ENCODE measurements at places on chromosomes 4 and X.

GRCh38 chr4:27057053-27057452 is 196.4 kb downstream of the STIM2 start:
- no peak for DNase-seq

- DNase-seq: no peak
These were observed 1303.0 kb upstream of the AGA start for GRCh38 chr4:178745203-178745602.

DNA sequence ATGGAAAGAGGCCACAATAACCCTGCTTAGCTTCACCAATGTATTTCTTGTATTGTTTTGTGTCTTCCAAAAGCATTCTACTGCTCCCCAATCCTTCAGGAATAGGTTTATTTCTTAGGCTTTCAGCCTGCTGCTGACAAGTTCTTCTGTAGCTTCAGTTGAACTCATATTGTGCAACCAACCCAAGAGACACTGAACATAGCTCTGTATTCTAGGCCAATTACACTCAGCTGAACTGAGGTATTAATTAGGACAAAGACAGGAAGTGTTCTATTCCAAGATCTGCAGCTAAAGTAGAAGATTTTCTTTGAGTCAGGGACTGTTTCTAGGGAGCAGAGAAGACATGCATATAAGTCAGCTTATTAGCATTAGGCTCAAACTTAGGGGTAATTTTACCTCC is 151.8 kb downstream of the LHFPL1 start:
- DNase-seq: no peak

DNA sequence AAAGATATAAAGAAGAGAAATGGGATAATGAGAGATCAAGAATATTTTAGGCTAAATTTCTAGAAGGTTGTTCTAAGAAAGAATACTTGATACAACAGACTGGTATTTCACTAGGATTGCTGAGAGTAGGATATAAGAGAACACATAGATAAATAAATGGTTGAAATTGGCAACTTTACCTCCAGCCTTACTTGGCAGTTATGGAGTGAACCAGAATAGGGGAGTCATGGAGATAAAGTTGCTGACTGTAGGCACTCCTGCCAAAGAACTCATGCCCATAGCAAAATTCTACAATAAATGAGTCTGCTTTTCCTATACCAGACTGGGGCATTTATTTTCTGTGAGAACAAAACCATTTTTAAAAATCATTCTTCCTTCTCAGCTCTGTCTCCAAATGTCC is 26.4 kb upstream of the MMRN1 start:
- no peak for DNase-seq

DNA sequence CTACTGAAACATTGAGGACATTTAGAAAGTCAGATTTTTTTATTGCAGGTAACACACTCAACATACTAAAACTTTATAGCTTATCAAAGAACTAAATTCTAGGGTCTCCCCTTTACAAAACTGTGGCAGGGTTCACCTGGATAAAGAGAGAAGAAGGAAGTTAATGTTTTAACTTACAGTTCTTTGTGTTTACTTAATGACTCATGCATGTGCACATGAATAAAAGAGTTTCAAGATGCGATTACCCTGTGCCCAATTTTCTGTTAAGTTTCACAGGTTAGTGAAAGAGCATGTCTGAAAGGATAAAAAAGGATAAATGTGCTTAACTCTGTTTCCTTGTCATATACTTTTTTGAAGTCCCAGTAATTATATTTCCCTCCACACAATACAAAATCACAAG is 16.8 kb downstream of the DCAF8L1 start:
- no peak for DNase-seq

DNA sequence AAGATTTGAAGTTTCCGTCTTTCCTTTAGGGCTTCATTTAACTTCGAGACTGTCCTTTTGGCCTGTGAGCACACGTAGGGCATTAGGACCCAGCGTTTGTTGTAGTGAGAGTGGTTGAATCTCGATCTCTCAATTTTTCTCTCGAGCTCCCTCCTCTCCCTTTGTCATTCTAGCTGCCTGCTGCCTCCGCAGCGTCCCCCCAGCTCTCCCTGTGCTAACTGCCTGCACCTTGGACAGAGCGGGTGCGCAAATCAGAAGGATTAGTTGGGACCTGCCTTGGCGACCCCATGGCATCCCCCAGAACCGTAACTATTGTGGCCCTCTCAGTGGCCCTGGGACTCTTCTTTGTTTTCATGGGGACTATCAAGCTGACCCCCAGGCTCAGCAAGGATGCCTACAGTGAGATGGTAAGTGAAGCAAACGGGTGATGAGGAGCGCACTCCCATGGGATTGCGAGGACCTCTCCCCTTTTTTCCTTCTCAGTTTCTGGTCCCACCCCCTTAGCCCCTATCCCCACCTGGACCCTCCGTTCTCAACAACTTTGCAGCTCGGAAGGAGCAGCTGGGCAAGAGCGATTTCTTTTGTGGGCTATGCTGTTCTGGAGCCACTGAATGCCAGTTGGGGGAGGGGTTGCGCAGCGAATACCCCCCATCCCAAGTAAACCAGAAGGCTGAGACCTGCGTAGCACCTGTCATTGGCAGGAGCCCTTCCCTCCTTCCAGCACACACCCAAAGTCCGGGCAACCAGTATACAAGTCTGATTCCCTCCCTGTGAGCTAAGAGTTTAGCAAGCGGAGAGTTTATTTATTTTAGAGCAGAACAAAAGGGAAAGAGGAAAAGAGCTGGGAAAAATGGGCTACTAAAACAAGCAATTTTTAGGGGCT is at the start of gene TMEM35A:
TMEM35A (plus strand) TSS at position 164 of the 883 bp plus-strand sequence; CDS start at position 288, 124 bp downstream.
- no peak for DNase-seq

DNA sequence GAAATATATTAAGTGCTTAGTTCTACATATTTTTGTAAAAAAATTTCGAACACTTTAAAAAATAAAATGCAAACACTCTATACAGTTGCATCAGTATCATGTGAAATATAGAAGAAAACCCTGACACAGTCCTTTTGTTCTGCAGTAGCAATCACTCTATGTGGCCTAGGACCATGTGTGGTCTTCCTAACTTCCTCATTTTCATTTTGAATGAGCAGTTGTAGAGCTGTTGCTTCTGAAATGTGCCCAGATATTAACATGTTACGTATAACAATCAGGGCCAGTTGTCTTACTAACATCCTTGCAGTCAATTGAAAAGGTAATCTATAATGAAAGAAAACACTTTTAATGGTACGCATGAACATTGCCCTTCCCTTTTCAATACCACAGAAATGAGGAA is 107.9 kb downstream of the ZNF827 start:
- no peak for DNase-seq

- DNase-seq: no peak
These were observed 1.5 kb upstream of the NSD2 start for GRCh38 chr4:1869530-1870327.

DNA sequence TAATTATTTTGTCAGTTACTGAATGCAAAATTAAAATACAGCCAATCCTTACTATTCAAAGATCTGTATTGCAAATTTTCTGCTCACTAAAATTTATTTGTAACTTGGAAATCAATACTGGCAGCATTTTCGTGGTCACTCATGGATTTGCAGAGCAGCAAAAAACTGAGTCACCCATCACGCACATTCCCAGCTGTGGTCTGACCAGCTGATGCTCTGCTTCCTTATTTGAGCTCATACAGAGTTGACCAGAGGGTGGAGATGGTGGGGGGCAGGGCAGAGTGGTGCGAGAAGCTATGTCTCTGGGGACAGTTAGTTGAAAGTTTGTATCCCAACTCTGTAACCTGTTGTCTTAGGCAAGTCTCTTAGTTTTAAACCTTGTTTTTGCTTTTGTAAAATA is 214.8 kb downstream of the SPCS3 start:
- DNase-seq: no peak

DNA sequence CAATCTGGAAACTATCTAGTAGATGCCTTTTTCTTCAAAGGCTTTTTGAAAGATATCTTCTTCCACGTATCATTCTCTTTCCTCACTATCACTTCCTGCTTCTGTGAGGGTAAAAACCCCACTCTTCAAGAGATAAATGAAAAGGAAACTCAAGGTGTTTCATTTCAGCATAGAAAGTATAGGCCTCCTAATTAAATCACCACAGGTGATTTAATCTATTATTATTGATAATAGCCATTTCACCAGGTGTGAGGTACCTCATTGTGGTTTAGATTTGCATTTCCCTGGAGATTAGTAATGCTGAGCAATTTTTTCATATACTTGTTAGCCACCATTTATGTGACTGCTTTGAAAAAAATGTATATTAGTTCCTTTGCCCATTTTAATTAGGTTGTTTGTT is 92.0 kb upstream of the EMCN start:
- no peak for DNase-seq

- no peak for DNase-seq
These were observed 7.9 kb downstream of the HUWE1 start for GRCh38 chrX:53678667-53679066.

GRCh38 chrX:110734271-110734670 is 61.3 kb downstream of the CHRDL1 start:
- DNase-seq: no peak

Data from stimulated activated CD8-positive, alpha-beta memory T cell treated with anti-CD3 and anti-CD28 coated beads, Interleukin-2, amount 100 ng/mL, for 1 hour (primary cell).